ENCODE measurements at places on chromosomes 2 and 18. TPM values are rescaled to one million over a fixed set of nuclear protein-coding genes. Genes with fewer than 3 reads are reported as not detected.

The CFC1 gene
- total RNA-seq, result 27.7 TPM

The DCDC2C gene
- total RNA-seq, result not detected

The CNRIP1 gene
- total RNA-seq, result not detected

The SULT1C4 gene
- 35.5 TPM for total RNA-seq

The B4GALT6 gene
- total RNA-seq, result 33.1 TPM

The DHRS9 gene
- not detected for total RNA-seq

The FAM124B gene
- not detected for total RNA-seq

The RHBDD1 gene
- total RNA-seq, result 31.0 TPM

The MBOAT2 gene
- total RNA-seq, result 58.9 TPM

The CROCC2 gene
- total RNA-seq, result 0.36 TPM

The KIF1A gene
- total RNA-seq, result 132 TPM

The NOSTRIN gene
- 4.0 TPM for total RNA-seq

The ANKRD39 gene
- total RNA-seq, result 17.4 TPM

The PDE1A gene
- total RNA-seq, result 3.3 TPM

The HAAO gene
- total RNA-seq, result 14.5 TPM

The ACKR3 gene
- total RNA-seq, result 18.8 TPM

Measured in progenitor cell of endocrine pancreas (in vitro differentiated cells).